ENCODE measurements at places on chromosomes 2 and 18.

DNA sequence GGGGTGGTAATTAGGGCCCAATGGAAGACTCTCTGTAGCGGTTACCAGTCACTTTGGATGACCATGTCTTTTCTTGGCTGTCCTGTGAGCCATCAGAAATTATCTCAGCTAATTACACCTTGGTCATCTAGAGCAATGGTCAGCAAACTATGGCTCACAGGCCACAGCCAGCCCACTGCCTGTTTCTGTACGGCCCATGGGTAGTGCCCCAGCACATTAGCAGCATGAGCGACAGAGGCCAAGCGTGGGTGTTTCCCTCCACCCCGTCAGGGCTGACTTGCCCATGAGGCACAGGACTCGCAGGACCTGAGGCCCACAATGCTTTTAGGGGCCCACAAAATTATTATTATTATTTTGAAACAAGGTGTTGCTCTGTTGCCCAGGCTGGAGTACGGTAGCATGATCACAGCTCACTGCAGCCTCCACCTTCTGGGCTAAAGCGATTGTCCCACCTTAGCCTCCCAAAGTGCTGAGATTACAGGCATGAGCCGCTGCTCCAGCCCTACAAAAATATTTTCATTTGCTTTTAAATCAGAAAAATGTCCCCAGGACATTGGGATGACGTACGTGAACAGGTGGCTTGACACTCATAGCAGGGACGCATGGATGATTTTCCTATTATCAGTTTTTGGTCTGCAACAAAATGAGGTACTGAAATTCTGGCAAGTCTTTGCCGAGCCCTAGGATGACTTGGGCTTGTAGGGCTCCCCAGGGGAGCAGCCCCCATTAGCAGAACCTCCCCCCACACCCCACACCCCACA is 29.3 kb upstream of the CEP68 start:
- DNase-seq, result no peak

- DNase-seq, result no peak
Observed at GRCh38 chr18:24378598-24378997, 19.0 kb downstream of the OSBPL1A start.

DNA sequence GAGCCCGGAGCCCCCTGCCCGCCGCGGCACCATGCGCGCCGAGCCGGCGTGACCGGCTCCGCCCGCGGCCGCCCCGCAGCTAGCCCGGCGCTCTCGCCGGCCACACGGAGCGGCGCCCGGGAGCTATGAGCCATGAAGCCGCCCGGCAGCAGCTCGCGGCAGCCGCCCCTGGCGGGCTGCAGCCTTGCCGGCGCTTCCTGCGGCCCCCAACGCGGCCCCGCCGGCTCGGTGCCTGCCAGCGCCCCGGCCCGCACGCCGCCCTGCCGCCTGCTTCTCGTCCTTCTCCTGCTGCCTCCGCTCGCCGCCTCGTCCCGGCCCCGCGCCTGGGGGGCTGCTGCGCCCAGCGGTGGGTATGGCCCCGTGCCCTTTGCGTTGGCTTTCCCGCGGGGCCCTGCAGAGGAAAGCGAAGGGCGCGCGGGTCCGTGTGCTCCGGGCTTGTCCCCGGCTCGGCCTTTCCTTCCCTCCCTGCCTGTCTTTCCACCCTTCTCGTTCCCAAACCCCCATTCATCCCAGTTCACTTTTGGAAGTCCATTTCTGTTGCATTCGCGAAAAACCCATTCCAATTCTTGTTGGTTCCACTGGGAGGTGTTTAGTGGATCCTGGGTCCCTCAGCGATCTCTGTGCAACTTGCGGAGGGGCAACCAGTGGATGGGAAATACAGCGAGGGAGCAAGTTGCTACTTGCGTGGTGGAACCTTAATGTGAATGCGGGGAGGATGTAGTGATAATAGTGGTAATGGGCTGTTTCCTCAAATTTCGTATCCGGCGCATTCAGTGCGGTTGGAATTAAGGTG is 599 bp downstream of the ADAM23 start:
- DNase-seq, result no peak

DNA sequence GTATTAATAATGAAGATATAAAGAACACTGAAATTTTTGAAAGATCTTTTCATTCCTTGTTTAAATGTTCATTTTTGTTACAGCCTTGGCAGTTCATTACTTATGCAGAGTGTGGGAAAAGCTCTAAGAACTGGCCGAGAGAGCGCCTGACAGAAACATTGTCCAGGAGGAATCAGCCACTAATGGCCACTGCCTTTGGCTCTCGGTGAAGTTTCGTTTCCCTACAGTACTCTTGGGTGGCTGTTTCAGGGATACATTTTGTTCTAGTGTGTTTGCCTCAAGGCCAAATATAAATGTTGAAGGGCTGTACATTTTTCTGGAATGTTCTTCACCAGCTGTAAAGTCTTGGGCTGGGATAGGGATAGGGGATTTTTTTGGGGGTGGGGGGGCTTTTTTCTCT is 10.7 kb downstream of the SPTBN1 start:
- no peak for DNase-seq

DNA sequence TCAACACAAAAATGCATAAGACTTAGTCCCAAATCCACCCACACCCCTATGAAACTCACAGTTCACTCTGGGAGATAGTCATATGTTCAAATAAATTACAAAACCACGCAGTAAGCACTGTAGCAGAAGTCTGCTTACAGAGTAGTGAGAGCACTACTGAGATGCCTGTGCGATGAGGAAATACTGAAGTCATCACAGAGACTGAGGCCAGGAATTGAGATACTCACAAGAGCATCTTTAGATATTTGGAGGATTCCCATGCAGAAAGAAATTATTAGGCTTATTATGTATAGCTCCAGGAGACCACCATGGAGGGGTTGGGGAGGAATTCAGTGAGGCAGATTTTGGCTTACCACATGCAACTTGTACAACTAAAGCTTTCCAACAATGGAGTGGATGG is 82.3 kb downstream of the ANTXR1 start:
- no peak for DNase-seq

DNA sequence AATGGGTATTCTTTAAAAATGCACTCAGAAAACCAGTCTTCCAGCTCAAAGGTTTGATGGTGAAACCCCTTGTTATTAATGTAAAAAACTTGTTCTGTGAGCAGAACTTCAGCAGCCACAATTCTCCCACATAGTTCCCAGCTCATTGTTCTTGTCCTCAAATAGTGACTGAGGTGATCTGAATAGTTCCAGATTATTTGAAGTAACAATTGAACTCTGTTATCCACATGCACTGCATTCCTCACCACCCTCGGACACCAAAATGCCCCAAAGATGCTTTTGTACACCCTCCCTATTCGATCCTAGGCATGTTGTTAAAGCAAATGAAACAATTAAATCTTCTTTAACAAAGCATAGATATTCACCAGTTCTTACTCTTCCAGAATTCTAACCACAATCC is 2186.8 kb upstream of the CELF4 start:
- no peak for DNase-seq

DNA sequence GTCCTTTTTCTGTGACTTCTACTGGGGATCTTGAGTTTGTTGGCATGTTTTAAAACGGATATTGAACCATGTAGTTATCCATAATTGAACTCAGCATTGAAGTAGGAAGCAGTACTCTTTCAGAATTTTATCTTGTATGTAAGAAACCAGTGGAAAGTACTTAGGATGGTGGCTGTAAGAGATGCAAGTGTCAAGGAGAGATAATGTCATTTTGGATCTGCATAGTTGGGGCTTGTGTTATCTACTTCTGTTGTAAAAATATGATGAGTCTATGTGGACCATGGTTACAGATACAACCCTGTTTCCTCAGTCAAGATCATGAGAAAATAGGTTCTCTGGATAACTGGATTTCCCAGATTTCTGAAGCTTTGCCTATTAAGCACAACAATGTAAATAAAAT is 113.7 kb downstream of the NAB1 start:
- DNase-seq, result no peak

DNA sequence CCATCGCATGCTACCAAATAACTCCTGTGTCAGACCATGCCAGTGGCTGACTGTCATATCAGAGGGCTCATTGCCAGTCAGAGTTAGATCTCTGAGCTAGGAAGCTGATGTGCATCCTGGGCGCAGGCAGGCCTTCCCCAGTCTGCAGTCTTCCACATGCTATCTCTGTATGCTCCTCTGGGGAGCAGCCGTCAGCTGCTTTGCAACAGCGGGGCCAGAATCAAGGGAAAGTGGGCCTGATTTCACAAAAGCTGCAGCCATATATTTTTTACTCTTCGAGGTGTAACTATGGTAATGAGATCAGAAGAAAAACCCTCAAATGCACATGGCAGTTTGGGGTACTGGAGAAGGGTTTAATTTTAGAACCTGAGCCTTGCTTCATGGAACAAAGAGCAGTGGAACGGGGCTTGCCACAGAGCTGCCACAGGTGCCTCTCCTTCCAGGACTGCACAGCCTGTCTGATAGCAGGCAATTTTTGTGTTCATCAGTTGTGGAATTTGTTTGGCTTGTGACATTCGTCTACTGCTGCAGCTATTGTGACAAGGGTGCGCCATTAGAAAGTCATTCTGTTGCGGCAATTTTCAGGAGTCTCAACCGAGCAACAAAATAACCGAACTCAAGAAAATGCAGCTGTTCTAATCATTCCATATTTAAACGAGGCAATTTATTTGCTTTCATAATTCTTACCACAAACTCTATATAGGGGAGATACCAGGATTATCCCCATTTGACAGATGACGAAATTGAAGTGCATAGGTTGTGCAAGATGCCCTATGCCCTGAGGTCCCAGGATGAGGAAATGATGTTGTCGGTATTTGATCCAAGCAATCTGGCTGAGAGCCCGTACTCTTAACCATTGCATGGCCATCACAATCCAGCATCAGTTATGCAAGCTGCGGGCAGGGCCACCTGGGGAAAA is 109.6 kb upstream of the CYRIA start:
- DNase-seq, result no peak

DNA sequence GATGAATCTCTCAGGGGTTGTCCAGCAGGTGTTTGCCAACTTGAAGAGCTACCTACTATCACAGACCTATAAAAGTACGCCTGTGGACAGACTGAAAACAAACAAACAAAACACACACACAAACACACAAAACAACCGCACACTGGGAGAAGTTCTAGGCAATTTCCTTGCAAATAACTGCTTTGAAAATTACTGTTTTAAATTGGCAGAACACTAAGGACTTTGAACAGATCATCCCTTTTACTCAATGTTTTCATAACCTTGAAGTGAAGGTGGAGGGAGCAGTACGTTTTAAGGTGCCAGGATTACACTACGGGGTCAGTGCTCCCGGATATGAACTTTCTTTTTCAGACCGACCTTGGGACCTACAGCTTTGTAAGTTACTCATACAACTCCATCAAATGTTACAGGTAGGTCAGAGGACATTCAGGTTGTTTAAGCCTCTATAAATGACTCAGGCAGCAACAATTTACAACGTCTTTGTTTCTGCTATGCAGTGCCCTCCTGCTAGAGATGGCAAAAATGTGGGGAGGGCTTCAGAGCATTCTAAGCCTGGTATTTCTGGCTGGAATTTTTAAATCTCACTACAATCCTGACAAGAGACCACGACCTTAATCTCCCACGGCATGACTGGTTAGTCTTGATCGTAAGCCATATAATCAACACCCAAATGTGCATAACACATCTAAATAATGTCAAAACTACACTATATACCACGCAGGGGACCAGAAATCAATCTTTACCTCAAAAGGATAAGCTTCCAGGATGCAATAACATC is 1.4 kb upstream of the SLC20A1 start:
- DNase-seq, result no peak

- DNase-seq, result no peak
Observed at GRCh38 chr18:3903337-3903736, 453.4 kb downstream of the TGIF1 start.

- no peak for DNase-seq
Observed at GRCh38 chr2:58794916-58795315, 553.8 kb upstream of the FANCL start.

GRCh38 chr2:105959357-105959756 is 214.6 kb downstream of the NCK2 start:
- DNase-seq, result no peak

DNA sequence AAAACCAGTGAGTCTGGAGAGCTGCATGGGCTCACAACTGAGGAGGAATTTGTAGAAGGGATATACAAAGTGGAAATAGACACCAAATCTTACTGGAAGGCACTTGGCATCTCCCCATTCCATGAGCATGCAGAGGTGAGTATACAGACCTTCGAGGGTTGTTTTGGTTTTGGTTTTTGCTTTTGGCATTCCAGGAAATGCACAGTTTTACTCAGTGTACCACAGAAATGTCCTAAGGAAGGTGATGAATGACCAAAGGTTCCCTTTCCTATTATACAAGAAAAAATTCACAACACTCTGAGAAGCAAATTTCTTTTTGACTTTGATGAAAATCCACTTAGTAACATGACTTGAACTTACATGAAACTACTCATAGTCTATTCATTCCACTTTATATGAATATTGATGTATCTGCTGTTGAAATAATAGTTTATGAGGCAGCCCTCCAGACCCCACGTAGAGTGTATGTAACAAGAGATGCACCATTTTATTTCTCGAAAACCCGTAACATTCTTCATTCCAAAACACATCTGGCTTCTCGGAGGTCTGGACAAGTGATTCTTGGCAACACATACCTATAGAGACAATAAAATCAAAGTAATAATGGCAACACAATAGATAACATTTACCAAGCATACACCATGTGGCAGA is 3.6 kb downstream of the TTR start:
- no peak for DNase-seq

- DNase-seq, result no peak
Observed at GRCh38 chr2:158112992-158113391, 11.3 kb downstream of the UPP2 start.

DNA sequence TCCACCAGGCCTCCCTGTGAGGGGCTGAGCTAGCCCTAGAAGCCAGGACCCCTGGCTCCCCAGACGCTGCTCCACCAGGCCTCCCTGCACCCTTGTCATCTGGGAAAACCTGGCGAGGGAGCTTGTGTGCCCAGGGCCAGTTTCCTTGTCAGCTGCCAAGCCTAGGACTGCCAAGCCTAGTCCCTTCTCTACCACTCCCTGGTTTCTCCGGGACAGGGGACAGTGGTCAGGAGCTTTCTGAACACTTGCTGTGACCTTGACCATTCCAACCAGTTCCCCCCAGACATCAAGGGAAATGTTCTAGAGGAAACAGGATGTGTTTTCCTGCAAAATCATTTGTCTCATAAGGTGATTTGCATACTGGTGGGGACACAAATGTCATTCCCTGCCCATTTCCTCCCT is 41.3 kb upstream of the MRPL33 start:
- no peak for DNase-seq

DNA sequence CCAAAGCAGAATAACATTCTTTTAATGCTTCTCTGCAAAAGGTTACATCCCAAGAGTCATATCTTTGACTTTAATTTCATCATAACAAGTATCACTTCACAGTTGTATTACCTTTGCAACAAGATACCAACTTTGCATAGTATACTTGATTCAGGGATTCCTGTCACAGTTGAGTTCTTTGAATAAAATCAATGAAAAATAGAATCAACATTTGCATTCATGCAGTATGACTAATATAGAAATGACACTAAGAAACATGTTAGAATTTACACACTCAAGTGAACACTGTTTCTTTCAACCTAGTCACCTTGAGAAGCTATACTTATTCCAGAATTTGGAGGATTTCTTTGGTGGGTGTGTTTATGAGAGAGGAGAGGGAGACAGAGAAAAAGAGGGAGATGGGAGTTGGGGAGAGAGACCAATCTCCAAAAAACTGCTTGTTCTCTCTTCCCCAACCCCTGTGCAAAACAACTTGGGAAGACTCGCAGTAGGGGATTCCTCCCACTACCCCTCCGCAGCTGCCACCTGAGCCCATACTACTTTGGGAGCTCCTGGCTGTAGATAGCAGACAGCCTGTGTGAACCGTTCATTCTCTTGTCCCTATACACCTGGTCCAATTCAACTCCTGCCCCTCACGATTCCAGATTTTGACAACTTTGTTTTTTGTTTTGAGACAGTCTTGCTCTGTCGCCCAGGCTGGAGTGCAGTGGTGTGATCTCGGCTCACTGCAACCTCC is 57.7 kb downstream of the PELI1 start:
- no peak for DNase-seq

- DNase-seq, result no peak
Observed at GRCh38 chr2:162967147-162967546, 128.6 kb upstream of the KCNH7 start.
